Central memory CD4-positive, alpha-beta T cell (primary cell): ENCODE measurements at places on chromosomes 11 and 22.

DNA sequence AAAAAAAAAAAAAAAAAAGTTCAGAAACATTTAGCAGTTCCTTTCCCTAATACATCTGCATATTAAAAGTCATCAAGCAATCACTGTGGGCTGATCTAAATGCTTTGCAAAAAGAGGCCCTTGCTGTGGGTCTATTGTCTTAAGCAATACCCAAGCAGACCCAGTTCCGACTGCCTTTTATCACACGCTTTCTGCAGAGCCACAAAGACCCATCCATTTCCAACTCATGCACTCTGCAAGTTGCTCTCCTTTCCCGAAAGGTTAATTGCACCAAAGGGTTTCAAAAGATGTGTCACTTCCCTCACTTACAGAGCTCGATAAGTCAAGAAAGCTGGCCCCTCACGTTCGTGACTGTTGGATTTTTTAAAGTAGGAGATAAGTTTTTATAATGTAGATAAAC lies 138.9 kb downstream of the MPPED1 start:
- DNase-seq, result no peak

DNA sequence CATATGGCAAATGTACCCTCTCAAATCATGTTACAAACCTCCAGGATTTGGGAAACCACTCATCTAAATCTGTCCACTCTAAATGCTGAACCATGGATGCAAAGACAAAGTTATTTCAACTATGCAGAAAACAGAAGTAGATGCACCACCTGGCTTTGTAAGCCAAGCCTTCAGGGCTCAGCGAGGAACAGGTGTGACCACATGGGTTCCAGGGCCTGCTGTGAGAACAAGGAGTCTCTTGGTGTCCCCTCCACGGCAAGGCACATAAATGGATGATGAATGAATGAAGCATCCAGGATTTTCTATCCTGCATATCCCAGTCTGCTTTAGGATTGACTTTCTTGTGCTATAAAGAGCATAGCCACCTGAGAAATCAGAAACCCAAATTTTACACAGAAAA lies 284.5 kb downstream of the LARGE1 start:
- no peak for DNase-seq

GRCh38 chr11:66443602-66444001 lies 5.0 kb upstream of the MRPL11 start:
- no peak for DNase-seq

DNA sequence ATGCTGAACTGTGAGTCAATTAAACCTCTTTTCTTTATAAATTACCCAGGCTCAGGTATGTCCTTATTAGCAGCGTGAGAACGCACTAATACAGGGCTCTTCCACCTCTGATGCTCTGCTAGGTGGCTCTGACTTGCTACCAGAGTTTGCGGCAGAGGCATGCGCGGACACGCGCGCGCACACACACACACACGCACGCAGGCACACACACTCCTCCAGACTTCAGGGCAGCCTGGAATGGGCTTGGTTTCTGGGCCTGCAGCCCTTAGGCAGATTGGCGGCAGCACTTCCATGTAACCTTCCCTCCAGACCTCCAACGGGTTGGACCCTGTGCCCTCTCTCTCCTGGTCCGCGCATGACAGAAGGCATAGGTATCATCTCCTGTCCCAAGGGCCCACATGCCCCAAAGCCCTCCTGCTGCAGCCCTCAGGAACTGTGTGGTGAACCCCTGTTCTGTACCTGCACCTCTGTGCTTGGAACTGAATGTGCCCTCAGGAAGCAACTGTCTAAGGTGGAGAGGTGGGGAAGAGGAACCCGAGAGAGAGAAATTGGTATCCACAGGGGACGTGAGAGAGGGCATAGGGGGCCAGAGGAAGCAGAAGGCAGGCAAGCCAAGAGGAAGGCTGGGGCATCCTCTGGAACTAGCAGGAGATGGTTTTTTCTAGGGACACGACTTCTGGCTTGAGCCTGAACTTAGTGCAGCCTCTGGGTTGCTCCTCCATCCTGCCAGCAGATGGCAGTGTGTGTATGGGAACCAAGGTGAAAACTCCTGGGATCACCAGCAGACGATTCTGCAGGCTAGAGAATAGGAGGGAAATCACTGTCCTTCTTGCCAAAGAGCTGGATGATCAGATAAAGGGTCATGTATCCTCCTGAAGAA lies 23.4 kb upstream of the RIC3 start:
- no peak for DNase-seq

DNA sequence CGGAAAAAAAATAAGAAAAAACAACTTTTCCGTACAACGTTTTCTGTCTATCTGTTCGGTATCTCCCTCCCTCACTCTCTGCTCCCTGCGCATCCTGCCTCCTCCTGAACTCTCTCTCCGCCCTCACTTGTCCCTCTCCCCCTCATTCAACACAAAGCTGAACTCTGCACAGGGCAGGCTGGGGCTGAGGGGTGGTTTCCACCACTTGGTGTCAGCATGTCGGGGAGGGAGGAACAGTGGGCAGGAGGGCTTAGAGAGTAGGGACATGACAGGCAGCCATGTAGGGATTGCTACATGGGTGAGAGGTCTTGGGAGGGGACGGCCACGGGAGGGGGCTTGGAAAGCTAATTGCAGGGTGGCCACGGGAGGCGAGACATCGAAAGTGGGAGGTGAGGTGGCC lies 17.6 kb downstream of the SLC22A12 start:
- DNase-seq, result no peak

- no peak for DNase-seq
Observed at GRCh38 chr11:119797123-119797611, 68.2 kb upstream of the NECTIN1 start.

DNA sequence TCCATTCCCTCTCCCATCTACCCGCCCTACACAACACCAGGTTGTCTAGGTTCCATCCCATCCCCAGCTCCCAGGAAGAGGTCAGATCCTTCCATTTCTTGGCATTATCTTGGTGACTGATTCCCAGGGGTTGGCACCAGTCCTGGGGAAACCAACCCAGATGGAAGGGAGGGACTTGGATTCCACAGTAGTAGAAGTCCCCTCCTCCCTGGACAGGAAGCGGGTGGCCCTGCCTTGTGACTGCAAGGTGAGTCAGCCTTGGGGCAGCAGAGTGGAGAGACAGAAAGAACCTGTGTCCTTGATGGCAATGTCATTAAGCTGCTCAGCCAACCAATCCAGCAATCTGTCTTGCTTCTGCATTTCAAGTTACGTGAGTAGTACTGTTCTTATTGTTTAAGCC lies 26.5 kb downstream of the SYT13 start:
- DNase-seq, result no peak

- DNase-seq, result no peak
Observed at GRCh38 chr11:34364102-34364501, 6.3 kb upstream of the ABTB2 start.

DNA sequence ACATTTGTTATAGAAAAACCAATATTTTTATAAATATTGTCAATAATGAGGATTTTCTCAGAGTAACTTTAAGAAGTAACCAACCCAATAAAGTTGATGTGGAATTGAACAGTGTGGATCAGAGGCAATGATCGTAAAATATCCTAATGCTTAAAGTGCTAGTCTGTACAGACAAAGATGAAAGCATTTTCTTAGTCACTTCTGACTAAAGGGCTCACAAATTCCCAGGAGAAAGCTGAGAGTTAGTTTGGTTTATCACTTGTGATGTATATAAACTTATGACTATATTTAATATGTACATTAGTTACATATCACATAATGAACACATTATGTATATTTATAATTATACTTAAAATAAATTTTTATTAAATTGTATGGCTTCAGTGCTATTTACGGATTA lies 25.4 kb upstream of the DDI1 start:
- DNase-seq, result no peak

DNA sequence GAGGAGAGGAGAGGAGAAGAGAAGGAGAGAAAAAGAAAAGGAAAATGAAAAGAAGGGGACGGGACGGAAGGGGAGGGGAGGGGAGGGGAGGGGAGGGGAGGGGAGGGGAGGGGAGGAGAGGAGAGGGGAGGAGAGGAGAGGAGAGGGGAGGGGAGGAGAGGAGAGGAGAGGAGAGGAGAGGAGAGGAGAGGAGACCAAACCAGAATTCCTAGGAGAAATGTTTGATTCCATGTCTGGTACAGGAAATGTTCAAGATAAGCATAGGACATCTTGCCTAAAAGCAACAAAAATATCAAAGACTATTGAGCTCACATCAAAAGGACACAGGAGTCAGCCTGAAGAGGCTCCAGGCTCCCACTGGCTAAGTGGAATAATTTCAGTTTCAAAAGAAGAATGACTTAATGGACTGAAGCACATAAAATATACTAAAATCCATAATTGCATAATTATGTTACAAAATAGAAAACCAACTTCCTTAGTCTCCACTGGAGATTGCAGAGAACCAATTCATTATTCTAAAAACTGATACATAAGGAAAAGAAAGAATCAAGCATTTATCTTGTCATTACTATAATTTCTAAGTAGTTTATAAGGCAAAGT lies 101.1 kb upstream of the APOA1 start:
- DNase-seq, result no peak

DNA sequence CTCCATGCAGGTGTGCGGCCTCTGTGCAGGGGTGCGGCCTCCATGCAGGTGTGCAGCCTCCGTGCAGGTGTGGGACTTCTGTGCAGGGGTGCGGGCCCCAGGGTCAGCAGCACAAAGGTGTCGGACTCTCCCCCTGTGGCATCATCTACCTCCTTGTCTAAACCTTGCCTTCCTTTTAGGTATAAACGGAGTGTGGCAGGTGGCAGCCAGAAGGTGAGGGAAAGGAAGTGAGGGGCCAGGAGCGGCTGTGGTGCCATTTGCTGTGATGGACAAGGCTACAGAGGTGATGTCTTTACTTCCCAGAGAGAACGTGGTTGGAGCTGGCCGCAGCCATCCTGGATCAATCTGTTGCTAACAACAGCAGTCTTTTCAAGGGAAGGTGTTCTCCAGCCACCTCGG lies 9.1 kb downstream of the GAL start:
- no peak for DNase-seq

DNA sequence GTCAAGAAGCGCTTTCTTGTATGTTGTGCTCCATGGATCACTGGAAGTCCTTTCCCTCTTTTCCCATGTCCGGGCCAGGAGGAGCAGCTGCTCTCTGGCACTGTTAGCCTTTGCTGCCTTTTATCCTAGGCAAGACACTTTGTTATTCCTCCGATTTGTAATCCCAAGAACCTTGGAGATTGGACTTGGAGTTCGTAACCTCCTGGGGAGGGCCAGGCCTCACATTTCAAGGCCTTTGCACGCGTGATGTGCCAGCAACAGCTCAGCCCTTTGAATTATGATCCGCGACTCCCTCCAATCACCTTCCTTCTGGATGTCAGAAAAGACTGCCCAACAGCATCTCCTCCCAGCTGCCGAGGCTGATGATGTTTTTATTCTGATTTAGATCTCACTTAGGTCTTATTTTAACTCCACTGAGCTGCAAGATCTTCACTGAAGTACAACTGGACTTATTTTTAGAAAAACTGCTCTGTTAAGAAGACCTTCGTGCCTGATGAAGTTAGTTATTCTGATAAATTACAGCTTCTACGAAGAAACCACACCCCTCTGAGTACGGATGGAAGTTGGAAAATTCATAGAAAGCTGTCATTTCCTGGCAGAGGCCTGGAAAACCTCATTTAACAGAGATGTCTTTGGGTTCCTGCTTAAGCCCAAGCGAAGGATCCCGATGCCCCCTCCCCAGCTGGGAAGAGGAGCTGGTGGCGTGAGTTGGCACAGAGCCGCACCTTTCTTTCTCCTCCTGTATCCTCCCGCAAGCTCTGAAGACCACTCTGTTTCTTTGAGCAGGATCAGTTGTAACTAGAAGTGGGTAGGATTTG lies 62.4 kb downstream of the PARVB start:
- no peak for DNase-seq

GRCh38 chr11:72119198-72119597 lies 6.7 kb upstream of the ANAPC15 start:
- DNase-seq, result no peak

- no peak for DNase-seq
Observed at GRCh38 chr11:25755918-25756584, 575.9 kb upstream of the ANO3 start.

DNA sequence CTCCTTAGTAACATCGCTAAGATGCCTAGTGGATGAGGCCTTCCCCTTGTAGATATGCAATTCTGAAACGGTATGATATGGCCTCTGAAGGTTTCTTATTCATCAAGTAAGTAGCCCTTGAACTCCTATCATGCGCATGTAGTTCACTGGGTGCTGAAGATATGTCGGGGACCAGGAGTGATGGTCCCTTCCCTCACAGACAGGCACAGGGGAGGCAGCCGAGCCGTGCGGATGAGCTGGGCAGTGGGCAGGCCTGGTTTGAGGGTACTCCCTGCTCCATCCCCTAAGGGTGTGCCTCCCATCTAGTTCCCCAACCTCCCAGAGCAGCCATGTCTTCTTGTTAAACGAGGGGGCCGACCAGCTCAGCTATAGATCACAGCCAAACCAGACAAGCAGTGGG lies 40.1 kb downstream of the TP53I11 start:
- no peak for DNase-seq

DNA sequence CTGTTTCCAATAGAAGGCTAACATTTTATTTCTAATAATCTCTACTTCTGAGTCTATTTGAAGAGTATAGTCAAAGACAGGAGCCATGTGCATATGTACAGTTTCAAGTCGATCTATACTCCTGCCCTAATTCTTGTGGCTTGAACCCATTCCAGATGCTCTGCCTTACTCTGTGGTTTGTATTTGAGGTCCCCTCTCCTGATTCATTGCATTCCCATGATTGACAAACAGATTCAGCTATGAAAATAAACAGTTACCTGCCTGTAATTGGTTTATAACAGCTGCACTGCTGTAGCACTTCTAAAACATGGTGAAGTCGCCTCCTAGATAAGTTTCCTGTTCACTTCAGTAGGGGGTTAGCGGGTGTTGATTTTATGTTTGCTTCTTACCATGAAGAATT lies 138.7 kb downstream of the SOX6 start:
- DNase-seq, result no peak

DNA sequence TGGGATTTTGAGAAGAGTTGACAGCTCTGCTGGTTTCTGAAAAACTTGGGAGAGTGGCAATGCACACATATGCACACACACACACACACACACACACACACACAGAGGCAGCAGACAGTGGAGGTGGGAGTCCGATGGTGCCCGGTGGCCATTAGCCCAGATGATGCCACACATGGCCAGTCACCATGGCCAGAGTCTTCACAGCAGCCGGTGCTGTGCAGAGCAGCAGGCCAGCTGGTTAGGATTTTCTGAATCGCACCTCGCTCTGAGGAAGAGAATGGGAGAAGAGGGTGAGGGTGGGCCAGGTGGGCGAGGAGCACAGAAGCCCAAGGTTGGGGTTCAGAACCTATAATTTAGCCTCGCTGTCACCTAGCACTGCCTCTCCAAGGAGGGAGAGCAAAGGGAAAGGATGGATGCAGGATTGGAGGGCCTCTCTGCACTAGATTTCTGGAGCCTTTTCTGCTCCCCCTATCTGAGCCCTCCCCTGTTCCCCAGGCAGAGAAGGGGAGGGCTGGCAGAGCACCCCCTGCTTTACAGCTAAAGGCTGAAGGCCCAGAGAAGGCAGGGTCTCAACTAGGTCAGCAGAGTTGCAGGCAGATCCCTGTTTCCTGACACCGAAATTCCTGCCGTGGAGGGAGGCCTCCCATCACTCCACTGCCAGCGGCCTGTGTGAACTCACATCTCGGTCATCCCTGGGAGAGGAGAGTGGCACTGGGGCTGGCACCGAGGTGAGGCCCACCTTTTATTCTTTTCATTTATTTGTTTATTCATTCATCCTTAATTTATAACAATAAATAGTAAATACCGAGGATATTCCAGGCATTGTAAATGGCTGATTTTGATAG lies 25.8 kb upstream of the FXYD6 start:
- DNase-seq, result no peak
